Activated CD8-positive, alpha-beta memory T cell treated with anti-CD3 and anti-CD28 coated beads, Interleukin-2, amount 10 ng/mL, durations not matched to agents 7 days and 5 days (primary cell): ENCODE measurements at places on chromosomes 5 and 9. TPM values are rescaled to one million over a fixed set of nuclear protein-coding genes. Genes with fewer than 3 reads are reported as not detected.

DNA sequence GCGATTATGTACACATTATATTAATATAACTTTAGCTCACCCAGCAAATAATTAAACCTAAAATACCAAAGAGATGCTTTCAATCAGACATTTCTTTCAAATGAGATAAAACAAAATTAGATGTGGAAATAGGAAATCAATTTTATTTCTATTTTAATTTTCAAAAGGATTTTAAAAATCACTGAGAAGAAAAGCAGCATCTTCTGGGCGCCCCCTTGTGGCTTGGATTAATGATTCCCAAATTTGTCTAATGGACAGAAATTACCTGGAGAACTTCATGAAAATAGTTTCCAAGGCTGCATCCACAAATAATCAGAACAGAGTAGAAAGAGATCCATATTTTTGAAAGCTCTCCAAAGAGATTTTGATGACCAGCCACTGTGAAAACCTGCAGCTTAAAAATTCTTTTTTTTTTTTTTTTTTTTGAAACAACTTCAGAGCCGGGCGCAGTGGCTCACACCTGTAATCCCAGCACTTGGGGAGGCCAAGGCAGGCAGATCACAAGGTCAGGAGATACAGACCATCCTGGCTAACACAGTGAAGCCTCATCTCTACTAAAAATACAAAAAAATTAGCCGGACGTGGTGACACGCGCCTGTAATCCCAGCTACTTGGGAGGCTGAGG lies 50.9 kb upstream of the CEMIP2 start:
- H3K36me3 ChIP-seq: no peaks in the 10 kb centered on the region
- DNase-seq: no peak
- H3K27me3 ChIP-seq: no peaks in the 10 kb centered on the region
- H3K4me1 ChIP-seq: peaks cover 9% of the 10 kb centered on the region

- DNase-seq: no peak
- no peaks in the 10 kb centered on the region for H3K36me3 ChIP-seq
- H3K27me3 ChIP-seq: no peaks in the 10 kb centered on the region
- no peak overlapping the region for H3K27ac ChIP-seq
- H3K4me3 ChIP-seq: no peak overlapping the region
These were observed 281.7 kb downstream of the OSTF1 start for GRCh38 chr9:75369989-75370388.

BAAT gene
- not detected for total RNA-seq

- peaks cover 50% of the 10 kb centered on the region for H3K36me3 ChIP-seq
- no peaks in the 10 kb centered on the region for H3K27me3 ChIP-seq
- no peak overlapping the region for H3K27ac ChIP-seq
- H3K4me1 ChIP-seq: peaks cover 57% of the 10 kb centered on the region
- DNase-seq: no peak
- H3K4me3 ChIP-seq: no peak overlapping the region
These were observed 8.2 kb downstream of the TNIP1 start for GRCh38 chr5:151072630-151073025.

DNA sequence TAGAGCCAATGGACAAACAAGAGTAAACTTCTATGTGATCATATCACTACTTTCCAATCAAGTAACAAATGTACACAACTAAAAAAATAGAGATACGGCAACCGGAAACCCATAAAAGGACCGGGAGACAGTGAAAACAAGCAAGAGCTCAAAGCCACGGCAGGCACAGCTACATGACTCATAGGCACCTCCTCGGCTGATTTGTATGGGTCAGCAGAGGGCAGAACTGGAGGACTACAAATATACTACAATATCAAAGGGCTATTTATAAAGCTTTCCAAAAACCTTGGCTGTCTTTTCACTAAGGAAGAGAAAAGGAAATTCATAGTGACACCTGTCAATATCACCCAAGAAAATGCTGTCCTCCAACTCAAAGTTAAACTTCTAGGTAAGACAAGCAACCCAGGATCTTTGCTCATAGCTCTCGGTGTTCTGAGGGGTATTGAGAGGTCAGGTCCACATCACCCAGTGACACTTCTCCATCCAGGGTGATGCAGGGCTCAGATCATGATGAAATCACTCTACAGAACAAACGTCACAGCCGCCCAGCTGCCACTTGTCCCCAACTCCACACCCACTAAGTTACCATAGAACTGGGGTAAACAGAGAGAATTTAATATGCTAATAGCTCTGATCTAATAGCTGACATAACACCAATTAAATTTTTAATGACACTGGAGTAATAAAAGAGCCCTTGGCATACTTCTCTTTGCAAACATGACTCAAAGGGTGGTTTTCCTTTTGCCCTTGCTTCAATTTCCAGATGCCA lies 41.3 kb downstream of the PFDN1 start:
- DNase-seq: no peak
- H3K36me3 ChIP-seq: peaks cover 38% of the 10 kb centered on the region
- no peaks in the 10 kb centered on the region for H3K27me3 ChIP-seq

FAXDC2 gene
- total RNA-seq: not detected

WDR38 gene
- total RNA-seq: not detected

IFNK gene
- not detected for total RNA-seq

SCGB3A2 gene
- total RNA-seq: not detected
